Stimulated activated CD4-positive, alpha-beta T cell treated with anti-CD3 and anti-CD28 coated beads, Interleukin-15, amount 100 ng/mL, for 48 hours (primary cell): ENCODE measurements at places on chromosomes 7 and 10.

GRCh38 chr7:8442814-8443304, 9.4 kb downstream of the NXPH1 start:
- peak; percentile 15 for DNase-seq

- DNase-seq, result no peak
Measured at GRCh38 chr10:42974693-42975002, 102.2 kb upstream of the RET start.

DNA sequence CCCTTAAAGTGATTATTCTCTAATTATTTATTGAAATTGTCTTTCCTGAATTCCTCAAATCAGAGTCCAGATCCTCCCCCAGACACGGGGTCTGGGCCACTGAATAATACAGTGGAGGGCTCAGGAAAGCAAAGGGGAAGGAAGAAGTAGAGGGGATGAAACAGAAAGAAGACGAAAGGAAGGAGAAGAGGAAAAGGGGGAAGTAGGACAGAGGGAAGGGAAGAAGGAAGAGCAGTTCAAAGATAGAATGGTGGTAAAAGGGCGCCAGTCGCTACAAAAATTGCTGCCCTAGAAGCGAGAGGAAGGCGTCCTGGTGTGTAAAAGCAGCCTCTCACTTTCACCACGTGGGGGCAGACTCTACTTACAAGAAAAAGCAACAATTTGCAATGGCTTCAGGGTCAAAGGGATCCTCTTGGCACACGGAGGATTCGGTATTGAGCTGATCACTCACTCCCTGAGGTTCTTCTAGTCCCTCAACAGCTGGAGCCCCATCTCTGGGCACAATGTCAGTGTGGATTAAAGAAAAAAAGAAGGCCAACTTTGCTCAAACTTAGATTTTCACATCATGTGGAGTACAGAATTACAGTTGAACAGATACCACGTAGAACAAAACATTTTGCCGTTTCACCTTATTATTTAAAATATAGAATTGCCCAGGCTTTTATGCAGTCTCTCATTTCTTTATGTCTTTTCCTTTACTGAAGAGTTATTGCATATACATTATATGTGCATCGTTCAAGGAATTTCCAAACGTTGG, 31.4 kb upstream of the NPVF start:
- peak; percentile 30 for DNase-seq

DNA sequence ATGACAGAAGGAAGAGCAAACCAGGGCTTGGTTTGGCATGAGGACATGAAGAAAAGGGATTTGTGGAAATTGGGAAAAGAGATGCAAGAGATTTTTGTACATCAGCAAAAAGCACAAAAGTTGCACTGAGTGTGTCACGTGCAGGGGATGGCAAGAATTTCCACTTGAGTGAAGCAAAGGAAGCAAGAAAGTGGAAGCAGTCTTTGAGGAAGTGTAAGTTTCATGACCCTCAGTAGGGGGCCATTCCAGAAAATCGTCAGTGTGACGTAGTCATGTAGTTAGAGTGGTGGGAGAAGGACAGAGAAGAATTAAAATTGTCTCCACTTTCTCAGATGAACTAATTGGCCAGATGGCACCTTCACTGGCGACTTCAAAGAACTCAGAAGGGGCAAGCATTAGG, 123.3 kb upstream of the FZD1 start:
- no peak for DNase-seq

GRCh38 chr7:43522406-43523156, 60.3 kb upstream of the STK17A start:
- DNase-seq, result no peak

DNA sequence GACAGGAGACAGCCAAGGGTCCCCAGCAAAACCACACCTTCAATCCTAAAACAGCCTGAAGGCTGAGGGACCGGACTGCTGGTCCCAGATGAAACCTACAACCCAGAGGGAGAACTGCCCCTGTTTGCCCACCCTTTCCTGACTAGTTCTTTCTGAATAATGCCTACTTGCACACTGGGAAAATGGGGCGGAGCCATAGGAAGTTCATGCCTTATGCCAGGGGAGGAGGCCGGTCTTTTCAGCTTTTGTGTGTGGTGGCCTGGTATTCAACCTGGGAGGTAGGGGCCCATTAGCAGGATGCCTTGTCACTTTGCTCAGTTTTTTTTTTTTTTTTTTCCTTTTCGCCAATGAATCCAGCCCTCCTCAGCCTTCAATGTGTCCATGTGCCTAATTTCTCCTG, 20.7 kb downstream of the TOMM7 start:
- no peak for DNase-seq

DNA sequence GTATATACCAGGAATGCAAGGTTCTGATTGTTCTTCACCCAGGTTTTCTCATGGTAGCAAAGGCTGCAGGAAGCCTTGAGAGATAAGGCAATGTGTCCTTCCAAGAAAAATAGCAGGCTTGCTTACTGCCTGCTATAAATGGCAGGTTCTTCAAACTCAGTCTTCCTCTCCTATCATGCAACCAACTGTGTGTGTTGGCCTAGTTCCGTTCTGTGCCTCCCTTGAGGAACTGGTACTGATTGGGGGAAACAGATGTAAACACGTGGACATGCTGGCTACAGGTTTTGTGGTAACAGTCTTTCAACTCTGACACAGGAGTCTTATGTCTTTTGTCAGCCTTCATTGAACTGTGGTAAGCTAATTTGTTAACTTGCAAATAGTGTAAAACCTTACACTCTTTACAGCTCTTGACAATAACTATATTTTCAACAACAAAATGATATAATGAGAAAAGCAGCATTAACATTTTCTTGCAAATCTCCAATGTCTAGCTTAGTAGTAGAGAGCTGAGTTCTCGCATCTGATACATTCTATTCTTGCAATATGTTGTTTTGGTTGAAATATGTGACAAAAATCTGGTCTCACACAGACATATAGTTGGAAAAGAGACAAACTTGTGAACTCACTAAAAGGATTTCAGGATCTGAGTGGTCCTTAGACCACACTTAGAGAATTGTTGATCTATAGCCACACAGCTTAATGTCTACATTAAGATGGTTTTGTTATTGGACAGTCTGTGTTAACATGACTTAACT, 54.7 kb upstream of the LSM8 start:
- DNase-seq, result no peak

- no peak for DNase-seq
Measured at GRCh38 chr7:132998763-132999162, 83.1 kb downstream of the CHCHD3 start.

GRCh38 chr10:77686650-77687417, 49.2 kb upstream of the KCNMA1 start:
- no peak for DNase-seq

- DNase-seq, result no peak
Measured at GRCh38 chr10:6229746-6230145, 27.0 kb downstream of the PFKFB3 start.

DNA sequence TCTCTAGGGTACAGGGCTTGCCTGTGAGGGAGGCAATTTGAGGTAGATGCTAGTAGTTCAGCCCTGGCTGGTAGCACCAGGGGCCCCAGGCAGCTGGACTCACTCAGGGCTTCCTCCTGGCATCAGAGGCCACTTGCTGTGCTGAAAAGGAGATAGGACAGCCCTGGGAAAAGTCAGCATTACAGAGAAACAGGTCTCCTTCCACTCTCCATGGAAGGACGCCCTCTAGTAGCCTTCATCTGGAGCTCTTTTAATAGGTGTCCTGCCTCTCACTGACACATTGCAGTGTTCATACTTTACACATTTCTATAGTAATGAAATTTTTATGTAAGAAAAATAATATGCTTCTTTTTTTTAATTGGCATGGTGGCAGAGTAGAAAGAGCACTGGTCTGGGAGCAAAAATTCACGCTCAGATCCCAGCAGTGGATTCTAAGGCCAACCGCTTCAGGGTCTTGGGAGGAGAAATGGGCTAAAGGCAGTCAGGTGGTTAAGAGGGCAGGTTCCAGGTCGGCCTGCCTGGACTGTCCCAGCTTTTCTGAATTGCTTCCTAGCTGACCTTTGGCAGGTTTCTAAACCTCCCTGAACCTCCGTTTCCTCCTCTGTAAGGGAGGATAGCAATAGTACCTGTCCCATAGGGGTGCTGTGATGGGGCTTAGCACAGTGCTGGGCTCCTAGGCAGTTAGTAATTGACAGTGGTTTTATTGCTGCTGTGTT, 35.8 kb downstream of the AIFM2 start:
- DNase-seq, result no peak
